CD4-positive, alpha-beta T cell treated with Interleukin-15 for 4 hours (primary cell): ENCODE measurements at places on chromosomes 3 and 15.

- no peak for DNase-seq
Measured at GRCh38 chr15:50750227-50750705, 15.2 kb downstream of the SPPL2A start.

DNA sequence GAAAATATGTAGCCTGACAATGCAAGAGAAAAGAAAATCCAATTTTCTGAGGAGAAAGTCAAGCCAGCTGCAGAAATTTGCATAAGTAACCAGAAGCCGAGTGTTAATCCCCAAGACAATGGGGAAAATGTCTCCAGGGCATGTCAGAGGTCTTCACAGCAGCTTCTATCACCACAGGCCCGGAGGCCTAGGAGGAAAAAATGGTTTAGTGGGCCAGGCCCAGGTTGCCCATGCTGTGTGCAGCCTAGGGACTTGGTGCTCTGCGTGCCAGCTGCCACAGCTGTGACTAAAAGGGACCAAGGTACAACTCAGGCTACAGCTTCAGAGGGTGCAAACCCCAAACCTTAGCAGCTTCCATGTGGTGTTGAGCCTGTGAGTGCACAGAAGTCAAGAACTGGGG, 201.2 kb upstream of the SOX2 start:
- DNase-seq = no peak

DNA sequence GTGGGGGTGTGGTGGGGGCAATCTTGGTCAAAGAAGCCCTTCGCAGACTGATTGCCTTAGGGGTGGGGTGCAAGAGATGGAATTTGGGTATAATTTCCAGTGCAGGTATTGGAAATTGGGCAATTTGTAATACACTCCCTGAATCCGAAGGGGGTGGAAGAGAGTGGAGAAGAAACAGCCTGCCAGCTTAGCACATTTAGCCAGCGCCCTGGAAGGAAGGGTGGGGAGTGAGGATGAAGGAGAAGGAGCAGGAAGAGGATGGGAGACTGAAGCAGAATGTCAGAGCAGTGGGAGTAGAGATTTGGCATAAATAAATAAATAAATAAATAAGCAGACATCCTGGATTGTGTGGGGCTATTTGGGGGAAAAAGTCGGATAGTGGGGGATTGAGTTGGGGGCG, 1.6 kb downstream of the GAP43 start:
- DNase-seq = no peak

DNA sequence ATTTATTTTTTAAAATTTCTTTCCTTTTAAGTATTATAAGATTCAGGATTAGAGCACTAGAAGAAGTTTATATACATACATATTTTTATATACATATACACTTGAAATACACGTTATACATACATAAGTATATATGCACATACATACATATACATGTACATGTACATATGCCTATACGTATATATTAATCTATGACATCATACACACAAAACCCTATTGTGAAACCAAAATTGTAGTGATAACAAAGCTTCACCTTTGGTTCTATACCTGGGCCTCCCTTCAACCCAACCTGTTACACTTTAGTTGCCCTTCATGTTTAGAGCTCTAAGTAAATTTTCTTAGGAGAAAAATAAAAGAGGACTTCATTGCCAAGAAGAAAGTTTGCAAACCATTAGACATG, 17.0 kb downstream of the AADACL2 start:
- DNase-seq = no peak

DNA sequence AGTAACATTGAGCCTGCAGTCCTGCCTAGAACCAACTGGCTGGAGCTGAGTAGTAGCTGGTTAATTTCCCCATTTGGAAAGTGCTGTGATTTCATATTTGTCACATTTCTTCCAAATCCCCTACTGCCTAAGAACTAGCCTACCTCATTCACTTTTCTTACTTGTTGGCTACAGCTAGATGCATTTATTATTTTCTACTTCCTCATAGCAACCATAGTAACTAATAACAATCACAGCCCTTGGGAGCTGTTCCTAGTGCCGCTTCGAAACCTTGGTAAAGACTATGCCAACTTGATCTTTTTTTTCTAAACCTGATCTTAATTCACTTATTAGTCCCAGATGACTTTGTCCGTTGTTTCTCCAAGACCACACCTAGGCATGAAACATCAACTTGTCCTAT, 240.3 kb downstream of the FGF12 start:
- no peak for DNase-seq

- DNase-seq = no peak
Measured at GRCh38 chr3:8981700-8982099, 18.4 kb upstream of the RAD18 start.

DNA sequence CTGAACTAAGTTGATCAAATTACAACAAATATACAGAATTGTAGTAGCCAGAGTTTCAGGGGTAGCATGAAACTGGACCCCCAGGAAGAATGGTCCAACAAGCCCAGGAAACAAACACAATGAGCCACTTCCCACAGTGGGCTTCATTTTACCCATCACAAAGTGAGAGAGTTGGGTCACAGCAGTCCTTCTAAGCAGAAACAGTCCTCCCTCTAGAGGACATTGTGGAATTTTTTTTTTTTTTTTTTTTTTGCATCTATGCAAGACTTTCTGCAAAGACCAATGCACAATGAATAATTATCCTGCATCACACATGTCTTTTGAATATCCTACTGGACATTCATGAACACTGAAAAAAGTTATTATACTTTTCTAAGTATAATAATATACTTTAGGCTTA, 73.8 kb upstream of the ATP13A5 start:
- no peak for DNase-seq

DNA sequence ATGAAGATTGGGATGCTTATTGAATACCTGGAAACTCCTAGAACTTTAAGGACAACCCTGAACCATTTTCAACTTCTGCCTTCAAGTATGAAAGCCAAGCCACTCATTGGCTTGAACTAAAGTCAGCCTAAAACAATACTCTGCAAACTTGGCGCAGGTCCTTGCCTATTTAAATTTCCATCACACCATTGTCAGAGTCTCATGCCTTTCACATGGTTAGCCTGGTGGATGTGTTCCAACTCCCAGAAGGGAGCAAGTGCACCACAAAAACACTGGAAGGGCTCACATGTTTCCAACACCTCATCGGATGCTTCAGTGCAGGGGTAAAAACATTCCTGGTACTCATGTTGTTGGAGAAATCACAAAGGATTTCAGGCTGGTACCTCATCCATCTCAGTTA, 511.6 kb upstream of the MDFIC2 start:
- no peak for DNase-seq

DNA sequence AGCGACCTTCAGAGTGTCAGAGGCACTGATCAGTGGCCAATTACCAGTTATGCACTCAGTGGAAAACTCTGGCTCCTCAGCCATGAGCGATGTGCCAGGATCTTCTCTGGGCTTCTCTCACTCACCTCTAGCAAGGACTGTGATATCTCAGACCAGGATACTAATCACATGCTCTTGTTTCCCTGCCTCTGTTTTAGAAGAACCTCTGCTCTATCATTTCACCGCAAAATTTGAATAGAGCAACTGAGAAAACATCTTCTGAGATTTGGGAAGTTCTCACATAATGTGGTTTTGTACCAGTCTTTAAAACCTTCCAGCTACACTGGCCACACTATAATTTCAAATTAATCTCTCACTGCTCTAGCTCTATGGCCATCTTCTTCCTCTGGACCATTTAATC, 325.8 kb upstream of the FRG2C start:
- DNase-seq = no peak

- no peak for DNase-seq
Measured at GRCh38 chr3:94234177-94234788, 171.4 kb downstream of the NSUN3 start.

DNA sequence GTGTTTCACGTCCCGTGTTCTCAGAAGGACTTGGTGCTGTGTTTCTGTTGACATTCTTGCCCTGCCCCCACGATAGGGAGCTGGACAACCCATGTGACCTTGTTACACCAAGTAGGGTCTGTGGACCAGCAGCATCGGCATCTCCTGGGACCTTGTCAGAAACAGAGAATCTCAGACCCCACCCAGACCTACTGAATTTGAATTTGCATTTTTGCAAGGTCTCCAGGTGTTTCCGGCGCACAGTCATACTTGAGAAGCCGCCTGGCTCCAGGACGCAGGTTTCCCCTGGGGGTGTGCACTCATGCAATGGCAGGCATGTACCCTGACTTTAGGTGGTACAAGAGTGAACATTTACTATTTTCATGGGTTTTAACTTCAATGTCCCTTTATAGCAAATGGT, 117.9 kb downstream of the TLE3 start:
- no peak for DNase-seq

DNA sequence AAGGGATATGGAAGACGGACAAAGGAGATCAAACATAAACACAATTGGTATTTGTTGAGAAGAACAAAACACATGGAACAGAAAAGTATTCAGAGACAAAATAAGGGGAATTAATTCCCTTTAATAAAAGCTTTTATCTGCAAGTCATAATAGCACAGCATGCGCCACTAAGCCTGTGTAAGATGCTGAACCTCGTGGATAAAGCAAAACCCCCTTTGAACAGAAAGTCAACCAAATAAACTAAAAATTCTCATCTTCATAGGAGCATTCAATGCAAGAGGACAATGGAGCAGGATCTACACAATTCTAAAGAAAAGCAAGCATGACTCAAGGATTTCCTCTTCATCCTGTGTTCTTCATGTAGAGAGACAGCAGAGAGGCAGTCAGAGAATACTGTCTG, 274.3 kb upstream of the GOLGA6L4 start:
- DNase-seq = no peak

DNA sequence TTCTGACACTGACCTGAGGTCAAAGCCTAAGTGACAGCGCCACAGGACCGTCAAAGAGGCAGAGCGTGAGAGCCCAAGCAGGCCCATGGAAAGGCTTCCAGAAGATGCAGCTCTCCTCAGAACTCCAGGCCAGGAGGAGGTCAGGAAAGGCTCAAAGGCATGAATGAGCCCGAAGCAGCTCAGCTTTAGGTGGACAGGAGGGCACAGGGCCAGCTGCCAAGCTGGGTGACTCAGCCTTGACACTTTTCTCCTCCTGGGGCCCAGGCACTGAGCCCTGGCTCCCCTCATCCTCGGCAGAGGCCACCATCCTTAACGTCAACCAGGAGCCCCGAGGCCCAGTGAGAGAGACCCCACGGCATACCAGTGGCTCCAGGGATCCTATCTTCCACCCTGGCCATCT, 62.9 kb downstream of the ADCY5 start:
- no peak for DNase-seq

- DNase-seq = no peak
Measured at GRCh38 chr15:79060175-79060574, 30.4 kb downstream of the RASGRF1 start.

- no peak for DNase-seq
Measured at GRCh38 chr15:73457334-73457733, 14.4 kb downstream of the REC114 start.

DNA sequence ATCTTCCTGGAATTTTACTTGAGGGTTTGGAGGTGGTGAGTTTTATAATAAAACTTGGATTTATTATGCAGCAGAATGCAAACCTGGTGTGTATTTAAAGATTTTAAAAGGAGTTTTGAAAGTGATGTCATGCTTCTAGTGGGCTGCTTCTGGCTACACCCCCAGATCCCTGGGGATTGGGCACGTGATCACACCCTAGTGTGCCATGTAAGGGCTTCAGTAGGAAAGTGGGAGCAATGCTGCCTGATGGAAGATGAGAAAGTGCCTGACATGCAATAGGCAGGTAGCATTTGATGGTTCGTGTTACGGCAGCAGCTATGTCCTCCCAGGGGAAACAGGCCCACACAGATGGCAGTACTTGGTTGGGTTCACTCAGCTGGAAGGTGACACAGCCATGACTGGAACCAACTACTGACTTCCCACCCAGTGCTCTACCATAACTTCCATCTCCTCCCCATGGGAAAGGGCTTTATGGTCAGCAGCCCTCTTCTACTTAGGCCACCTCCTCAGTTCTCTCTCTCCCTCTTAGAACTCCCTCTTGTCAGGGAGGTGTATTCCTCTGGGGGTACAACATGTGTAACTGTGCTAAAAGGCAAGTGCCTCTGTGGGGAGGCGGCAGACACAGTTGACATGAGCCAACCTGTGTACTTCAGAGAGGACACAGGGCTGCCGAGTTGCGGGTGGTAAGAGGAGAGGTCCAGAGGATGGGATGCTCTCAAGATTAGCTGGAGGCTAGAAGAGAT, 5.6 kb downstream of the ITPKA start:
- no peak for DNase-seq

GRCh38 chr3:134315286-134316106, 58.8 kb downstream of the AMOTL2 start:
- DNase-seq = no peak

DNA sequence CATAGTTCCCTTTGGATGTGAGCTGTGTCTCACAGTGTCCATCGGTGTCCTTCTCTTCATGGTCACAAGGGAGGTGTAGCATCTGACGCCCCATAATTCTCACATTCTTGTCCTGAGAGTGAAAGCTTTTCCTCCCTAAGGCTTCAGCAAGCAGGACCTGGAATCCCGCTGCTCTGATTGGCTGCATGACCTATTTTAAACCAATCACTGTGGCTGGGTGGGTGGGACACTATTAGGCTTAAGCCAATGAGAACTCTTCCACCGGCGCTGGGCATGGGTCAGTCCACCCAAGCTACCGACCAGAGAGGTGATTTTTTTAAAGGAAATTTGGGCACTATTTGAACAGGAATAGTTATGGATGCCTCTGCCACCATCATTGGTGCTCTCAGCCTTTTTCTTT, 385.9 kb downstream of the MFSD1 start:
- DNase-seq = no peak

GRCh38 chr3:152030320-152030719, 156.9 kb downstream of the SUCNR1 start:
- DNase-seq = no peak

- DNase-seq = no peak
Measured at GRCh38 chr3:48248095-48248850, 7.4 kb downstream of the ZNF589 start.

DNA sequence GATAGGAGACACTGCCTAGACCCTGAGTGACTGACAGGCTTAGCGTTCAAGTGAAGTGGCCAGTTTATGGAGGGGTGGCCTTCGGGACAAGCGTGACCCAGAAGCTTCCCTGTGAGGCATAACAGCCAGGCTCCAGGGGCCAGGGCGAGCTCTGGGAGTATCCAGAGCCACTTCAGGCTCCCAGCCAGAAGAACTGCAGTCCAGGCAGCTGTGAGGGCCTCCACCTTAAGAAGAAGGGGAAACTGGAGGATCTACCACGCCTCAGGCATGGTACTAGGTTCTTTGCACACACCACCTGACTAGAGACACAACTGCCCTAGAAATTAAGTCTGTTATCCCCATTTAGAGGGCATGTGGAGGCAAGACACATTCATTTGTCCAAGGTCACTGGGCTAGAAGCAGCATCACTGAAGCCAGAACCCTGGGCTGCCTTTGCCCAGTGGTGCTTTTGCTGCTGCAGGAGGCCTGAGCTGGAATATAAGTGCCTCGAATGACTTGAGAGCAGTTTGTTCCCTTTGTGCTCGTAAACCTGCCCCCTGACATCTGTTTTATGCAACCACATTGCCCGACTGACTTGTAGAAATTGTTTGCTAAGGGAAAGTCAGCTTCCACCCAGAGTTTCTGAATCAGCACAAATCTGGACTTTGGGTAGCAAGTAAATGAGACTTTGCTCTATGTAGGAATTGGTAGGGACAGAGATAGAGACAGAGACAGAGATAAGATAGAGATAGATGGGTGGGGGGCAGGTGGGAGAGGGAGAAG, 23.3 kb downstream of the RASGRF1 start:
- DNase-seq = no peak
